ENCODE measurements at places on chromosomes 16 and 17.

GRCh38 chr16:23908790-23909189 is 73.0 kb downstream of the PRKCB start:
- no peaks in the 10 kb centered on the region for H3K36me3 ChIP-seq
- no peaks in the 10 kb centered on the region for H3K4me1 ChIP-seq
- H3K27ac ChIP-seq = no peak overlapping the region
- DNase-seq = no peak

- no peaks in the 10 kb centered on the region for H3K36me3 ChIP-seq
- no peak overlapping the region for H3K27ac ChIP-seq
- no peak for DNase-seq
- no peaks in the 10 kb centered on the region for H3K27me3 ChIP-seq
- H3K4me1 ChIP-seq = no peaks in the 10 kb centered on the region
- no peak overlapping the region for H3K4me3 ChIP-seq
These were observed 36.5 kb upstream of the PVALEF start for GRCh38 chr17:81128774-81129173.

GRCh38 chr17:32903774-32904673 is 23.9 kb upstream of the TMEM98 start:
- DNase-seq = no peak
- no peak overlapping the region for H3K4me3 ChIP-seq
- H3K4me1 ChIP-seq = no peaks in the 10 kb centered on the region
- no peak overlapping the region for H3K27ac ChIP-seq

DNA sequence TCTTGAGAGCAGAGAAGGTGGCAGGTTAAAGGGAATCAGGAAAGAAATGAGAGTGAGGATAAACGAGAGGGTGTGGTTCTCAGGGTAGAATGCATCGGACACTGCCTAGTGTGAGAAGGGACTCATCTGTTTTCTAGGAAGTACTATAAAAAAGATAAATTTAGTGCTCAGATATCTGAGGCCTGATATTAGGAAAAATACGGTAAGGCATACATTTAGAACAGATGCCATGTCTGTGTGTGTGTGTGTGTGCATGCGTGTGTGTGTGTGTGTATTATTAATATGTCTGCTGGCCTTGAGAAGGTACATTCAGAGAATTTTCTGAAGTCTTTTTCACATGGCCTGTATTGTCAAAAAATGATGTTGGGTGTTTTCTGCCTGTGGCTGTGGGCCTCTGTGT is 414.8 kb downstream of the MAF start:
- H3K36me3 ChIP-seq = no peaks in the 10 kb centered on the region
- no peaks in the 10 kb centered on the region for H3K27me3 ChIP-seq
- no peak overlapping the region for H3K4me3 ChIP-seq

- H3K4me1 ChIP-seq = no peaks in the 10 kb centered on the region
- no peak overlapping the region for H3K27ac ChIP-seq
- H3K27me3 ChIP-seq = no peaks in the 10 kb centered on the region
These were observed 101.1 kb downstream of the SMG6 start for GRCh38 chr17:2202302-2202995.
